ENCODE measurements at places on chromosomes 3 and 15.
A peak's percentile ranks its signal among the peaks of the same experiment; 100 is the strongest.

DNA sequence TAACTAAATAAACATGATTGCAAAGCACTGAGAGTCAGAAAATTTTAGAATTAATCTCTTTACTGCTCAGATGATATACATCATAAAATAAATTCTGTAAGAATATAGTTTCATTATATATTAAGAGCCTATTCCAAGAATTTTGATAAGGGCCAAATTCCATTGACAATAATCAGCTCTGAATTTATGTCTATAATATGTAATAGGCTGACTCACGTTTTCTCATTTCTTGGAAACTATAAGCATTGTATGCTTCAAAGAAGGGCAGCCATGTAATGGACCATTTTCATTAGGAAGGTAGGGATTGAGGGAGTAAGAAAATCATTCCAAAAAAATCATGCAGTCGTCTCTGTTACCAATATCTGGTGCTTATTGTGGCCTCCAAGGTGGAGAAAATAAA lies 315.9 kb downstream of the ZIC4 start:
- DNase-seq: no peak

- no peak for DNase-seq
Observed at GRCh38 chr3:192417559-192418055, 309.7 kb downstream of the FGF12 start.

DNA sequence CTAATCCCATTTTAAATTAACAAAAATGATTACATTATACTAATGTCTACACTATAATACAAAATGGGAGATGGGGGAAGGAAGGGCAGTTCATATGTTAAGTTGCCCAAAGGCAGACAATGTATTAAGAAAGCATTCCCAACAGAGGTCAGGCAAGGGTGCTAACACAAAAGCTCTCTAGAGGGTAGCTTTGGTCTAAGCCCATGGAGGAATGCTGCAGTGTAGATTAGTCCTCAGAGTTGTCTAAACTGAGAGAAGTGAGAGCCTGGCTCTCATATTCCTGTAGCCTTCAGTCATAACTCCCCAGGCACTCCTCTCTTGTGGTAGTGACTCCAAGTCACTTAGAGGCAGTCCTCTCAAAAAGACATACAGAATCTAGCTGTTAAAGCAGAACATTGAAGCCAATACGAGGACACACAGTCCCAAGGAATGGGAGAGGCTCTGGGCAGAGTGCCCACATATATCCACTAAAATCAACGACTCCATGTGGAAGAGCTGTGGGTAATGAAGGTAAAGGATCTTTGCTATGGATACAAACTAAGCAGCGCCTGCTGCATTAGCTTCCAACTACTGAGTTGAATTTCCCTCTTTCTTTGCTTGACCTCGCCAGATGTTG lies 14.5 kb downstream of the NEK10 start:
- DNase-seq: no peak

GRCh38 chr15:33234020-33234461 lies 39.5 kb upstream of the FMN1 start:
- no peak for DNase-seq

DNA sequence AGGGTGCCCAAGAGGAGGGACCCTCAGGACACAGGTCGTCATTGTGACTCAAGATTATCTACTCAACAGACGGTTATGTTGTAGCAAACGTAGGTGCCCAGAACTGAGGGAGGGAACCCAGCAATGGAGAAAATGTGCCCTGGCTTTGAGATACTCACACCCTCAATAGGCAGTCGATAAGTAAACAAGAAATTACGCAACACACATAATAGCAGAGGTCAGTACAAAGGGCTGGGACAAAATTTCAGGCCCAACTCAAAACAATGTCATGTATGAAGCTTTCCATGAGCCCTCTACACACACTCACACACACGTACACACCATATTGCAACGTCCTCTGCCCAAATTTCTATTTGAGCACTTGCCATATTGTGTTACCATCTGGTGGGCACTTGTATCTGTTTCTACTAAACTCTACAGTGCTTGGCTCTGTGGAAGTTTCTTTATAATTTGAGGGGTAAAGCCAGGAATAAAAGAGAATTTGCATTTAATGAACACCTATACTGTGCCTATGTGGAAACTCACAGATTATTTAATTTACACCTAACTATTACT lies 114.6 kb upstream of the TRIM42 start:
- no peak for DNase-seq

DNA sequence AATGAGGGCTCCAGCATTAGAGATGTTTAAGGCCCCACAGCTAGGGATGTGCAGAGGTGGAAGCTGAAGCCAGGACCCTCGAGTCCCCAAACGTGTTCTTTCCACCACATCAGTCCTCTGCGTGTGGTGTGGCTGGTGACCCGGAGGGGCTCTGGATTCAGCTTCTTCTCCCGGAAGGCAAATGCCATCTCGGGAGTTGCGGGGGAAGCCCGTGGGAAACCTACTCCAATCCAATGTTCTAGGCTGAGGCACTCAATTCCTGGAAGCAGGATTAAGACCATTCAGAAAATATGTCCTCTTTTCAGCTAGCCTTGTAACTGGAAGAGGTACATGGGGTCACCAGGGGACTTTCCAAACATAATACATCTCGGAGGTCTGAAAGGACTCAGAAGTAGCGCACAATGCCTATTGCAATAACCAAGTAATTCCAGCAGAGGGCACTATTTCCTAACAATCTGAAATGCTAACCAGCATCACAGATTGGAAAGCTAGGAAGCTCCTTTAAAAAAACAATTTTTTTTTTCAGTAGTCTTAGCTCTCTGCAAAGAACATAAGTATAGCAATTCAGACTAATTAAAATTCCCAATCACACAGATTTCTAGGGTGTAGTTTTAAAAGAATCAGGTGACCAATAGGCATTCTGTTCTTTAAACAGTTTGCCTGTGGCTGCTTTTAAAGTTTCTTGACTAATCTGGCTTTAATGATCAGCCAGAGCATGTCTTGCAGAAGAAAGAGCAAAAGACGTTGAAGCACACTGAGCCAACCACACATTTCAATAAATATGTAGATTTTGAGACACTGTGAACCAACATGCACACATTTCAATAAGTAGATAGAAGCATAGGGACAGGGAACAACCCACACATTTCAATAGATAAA lies 36.1 kb downstream of the BNC1 start:
- no peak for DNase-seq

GRCh38 chr3:37072892-37073291 lies 79.6 kb downstream of the MLH1 start:
- DNase-seq: no peak

DNA sequence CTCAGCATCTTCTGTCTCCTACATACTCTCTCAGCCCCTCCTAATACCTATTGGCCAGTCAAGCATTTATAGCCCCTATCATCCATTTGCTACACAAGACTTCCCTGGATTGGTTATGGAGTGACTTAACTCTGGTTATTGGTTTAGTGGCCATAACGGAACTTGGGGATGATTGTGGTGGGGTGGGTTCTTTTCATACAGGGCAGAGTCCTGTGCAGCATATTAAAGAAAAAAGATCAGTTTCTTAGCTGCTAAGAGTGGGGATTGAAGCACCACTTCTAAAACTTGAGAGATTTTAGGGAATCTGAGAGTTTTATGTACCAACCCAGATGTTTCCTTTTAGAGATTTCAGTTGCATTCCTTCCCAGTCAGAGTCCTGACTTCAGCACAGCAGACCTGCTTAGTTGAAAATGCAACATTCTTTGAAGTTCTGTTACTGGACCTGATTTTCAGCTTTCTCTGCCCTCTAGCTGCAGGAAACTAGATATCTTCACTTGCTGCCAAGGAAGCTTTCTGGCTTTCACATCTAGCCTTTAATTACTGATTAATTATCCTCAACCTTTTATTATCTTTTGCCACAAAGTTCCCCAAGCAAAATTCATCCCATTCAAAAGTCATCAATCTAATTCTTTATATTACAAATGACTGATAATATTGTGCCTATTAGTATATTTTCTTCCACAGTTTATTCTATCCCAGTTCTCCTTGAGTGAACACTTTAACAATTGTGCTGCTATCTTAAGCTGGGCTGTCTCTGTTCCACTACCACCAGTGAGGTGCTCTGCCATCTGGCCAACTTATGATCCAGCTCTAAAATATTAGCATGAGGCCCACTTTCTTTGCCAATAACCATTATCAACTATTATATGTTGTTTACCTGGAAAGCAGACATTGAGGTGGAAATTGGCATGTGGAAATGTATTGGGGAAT lies 906.0 kb upstream of the ALCAM start:
- no peak for DNase-seq

DNA sequence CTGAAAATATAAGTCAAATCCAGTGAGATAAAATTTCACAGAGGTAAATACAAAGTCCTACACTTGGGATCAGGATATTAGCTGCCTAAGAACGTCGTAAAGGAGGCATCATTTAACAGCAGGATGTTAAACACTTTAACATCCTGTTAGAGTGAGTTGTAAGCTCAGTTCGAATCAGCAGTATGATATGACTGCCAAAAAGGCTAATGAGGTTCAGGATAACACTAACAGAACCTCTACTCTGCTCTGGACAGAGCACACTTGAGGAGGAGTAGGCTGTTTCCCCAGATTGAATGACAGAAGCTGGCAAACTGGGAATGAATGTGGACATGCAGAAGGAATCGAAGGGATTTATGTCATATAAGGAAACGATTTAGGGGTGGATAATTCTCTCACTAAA lies 227.1 kb upstream of the CD96 start:
- no peak for DNase-seq

DNA sequence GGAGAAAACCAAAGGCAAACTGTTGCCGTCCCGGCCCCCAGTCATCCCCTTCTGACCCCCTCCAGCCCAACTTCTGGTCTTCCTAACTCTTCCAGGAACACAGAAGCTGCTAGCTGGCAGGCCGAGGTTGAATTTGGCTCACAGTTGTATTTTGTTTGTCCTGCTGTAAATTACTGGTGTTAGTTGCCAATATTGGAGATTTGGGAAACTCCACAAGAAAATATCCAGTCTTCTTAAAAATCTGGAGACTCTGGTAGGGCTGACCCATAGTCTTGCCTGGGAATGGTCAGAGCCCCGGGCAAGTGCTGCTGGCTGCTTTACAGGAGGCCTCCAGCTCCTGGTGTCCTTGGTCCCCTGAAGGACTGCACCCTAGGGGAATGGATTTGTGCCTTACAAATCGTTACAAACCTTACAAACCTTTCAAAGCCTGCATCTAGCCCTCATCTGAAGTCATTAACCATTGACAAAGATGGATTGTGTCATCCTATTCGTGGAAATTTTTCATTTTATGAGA lies 112.0 kb upstream of the MCTP2 start:
- peak; percentile 52 for DNase-seq

GRCh38 chr15:68149059-68149458 lies 56.1 kb downstream of the CALML4 start:
- DNase-seq: no peak

DNA sequence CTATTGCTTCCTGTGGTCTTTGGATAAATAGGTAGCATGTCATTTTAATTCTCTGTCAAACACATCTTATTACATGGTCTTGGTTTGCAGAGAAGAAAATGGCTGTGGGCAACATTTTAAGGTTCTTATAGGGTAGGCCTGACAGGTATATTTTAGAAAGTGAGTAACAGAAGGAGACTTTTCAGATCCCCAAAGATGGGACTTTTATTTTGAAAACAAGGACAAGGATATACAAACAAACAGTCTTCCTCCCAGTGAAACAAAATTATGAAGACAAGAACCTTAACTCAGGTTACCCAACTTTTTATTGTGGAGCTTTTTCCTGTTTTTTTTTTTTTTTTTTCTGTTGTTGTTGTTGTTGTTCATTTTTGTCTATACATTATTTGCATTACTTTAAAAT lies 916.2 kb downstream of the NTRK3 start:
- no peak for DNase-seq

- no peak for DNase-seq
Observed at GRCh38 chr15:80070840-80071239, 11.4 kb downstream of the ZFAND6 start.

Data from aorta (tissue), 5 donors.